ENCODE measurements at places on chromosomes 3 and 15.
A peak's percentile ranks its signal among the peaks of the same experiment; 100 is the strongest.

- DNase-seq, result no peak
Measured at GRCh38 chr3:195058336-195059005, 212.5 kb downstream of the XXYLT1 start.

- no peak for DNase-seq
Measured at GRCh38 chr3:9808345-9809037, 1.6 kb upstream of the TTLL3 start.

DNA sequence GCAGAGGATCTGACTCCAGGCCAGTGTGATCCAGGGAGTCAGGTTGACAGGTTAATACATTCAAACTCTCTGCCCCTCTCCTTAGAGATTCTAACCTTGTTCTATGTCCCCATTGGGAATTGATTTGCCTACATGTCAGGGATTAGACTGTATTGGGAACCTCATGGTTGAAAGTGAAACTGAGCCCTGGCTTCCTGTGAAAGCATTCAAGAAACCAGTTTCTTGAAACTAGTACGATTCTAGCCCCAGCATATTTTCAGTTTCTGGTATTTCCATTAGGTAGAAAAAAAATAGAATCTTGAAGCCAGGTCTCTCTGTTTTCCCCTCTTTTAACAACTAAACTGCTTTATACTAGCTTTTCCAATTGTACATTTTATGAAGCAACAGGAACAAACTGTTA lies 140.4 kb upstream of the ABI3BP start:
- no peak for DNase-seq

DNA sequence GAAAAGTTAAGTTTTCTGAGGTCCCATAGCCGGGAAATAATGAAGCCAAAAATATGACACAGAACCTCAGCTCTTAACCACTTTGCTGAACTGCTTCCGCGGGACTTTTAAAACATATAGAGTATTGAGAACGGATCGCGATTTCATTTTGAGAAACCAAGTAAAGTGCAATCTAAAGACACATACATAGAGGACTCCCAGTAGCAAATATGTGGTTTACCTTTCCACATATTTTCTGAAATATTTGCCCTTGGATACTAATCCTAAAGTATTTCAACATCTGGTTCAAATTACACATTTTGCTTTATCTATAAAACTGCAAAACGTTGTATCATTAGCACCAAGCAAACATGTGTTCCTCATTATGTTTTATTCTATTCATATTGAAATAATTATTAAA lies 776.5 kb downstream of the ROBO2 start:
- DNase-seq, result no peak

GRCh38 chr3:177419904-177420601 lies 222.8 kb upstream of the TBL1XR1 start:
- no peak for DNase-seq

DNA sequence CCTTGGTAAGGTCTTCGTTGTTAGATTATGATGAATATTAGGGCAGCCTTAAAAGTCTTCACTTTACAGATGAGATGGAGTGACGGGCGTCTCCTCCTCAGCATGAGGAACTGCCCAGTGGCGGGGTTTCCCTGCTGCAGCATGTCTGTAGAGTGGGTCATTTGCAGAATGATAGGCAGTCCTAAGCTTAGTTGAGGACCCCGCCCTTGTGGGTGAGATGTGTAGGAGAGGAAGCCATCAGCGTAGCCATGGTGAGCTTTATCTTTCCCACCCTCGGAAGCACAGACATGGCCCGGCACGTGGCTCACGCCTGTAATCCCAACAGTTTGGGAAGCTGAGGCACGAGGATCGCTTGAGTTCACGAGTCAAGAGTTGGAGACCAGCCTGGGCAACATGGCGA lies 877 bp downstream of the NIT2 start:
- DNase-seq, result peak; percentile 19

DNA sequence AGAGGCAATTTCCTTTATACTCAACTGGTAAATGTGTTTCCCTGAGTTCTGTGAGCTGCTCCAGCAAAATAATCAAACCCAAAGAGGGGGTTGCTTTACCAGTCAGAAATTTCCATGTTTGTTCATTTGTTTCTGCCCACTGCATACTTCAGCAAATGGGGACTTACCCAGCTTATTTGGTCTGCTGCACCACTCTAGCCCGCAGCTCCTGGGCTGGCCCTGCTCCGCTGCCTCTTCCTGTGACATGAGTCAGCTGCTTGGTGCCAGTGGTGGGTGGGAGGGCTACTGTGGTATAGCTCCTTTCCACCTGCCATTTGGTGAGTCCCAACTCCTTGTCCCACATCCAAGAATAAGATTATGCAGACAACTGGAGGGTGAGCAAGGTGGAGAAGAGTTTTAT lies 644.2 kb downstream of the MCTP2 start:
- no peak for DNase-seq

DNA sequence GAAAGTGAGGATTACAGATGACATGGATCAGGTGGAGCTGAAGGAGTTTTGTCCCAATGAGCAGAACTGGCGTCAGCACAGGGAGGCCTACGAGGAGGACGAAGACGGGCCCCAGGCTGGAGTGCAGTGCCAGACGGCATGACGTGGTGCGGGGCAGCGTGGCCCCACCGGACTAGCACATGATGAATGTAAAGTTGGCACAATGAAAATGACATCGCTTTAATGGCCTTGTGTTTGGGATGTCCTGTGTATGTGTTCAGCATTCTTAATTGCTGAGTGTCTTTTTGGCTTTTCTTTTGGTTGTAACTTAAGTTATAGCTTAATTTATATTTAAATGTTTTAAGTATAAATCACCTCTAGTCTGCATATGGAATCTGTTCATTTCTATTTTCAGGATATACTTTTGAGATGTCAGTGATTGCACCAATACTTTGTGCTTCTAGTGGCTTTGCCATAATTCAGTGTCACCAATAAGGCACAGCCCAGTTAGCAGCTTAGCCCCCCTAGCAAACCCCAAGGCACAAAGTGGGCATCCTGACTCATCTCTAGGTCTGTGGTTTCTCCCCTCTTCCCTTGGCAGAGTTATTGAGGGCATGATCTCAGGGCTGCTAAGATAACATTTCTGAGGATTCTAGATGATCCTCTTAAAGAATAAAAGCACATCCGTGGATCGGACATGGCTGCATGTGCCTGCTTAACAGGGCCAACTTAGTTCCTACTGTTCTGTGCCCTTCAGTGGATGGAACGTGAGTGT lies 16.1 kb downstream of the DNAJA4 start:
- no peak for DNase-seq

- no peak for DNase-seq
Measured at GRCh38 chr3:869734-870133, 223.1 kb upstream of the CNTN6 start.

GRCh38 chr15:51492528-51492927 lies 130.0 kb downstream of the DMXL2 start:
- no peak for DNase-seq

DNA sequence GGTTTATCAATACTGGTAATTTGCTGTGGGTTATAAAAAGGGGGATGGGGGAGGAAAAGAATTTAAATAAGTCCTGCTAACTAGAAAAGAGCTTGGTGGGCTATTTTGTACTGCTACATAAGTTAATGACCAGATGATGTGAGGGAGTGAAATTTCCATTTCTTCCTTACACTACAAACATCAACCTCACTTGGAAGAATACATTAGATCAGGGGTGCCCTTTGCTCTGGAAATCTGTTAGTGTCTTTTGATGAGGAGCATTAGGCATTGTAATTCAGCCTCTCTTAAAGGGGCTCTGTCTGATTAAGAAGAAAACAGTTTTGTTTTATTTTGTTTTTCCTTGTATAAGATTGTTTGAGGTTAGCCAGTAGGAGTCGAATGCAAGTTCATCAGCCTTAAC lies 576.4 kb upstream of the TBL1XR1 start:
- no peak for DNase-seq

DNA sequence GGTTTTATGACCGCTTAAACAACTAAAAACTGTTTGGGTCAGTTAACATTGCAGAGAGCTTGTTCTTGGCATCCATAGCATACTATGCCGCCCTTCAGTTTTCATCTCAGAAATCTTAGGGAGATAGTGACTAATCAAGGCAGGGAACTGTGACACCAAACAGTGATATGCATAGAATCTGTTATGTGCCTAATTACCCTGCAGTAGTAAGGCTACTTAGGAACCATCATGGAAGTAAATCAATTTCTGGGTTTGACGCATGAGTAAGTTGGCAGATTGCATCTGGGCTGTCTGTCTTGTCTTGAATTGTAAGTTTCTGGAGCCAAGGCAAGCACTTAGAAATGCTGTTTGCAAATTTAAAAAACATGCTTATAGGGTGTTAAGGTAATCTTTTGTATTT lies 22.5 kb downstream of the KCTD6 start:
- DNase-seq, result no peak

GRCh38 chr15:64571857-64572291 lies 111.5 kb downstream of the ZNF609 start:
- DNase-seq, result no peak

GRCh38 chr3:173465112-173465511 lies 67.6 kb downstream of the NLGN1 start:
- DNase-seq, result no peak

GRCh38 chr3:54408328-54408727 lies 286.0 kb downstream of the CACNA2D3 start:
- no peak for DNase-seq

GRCh38 chr15:96553931-96554330 lies 223.4 kb downstream of the NR2F2 start:
- no peak for DNase-seq

DNA sequence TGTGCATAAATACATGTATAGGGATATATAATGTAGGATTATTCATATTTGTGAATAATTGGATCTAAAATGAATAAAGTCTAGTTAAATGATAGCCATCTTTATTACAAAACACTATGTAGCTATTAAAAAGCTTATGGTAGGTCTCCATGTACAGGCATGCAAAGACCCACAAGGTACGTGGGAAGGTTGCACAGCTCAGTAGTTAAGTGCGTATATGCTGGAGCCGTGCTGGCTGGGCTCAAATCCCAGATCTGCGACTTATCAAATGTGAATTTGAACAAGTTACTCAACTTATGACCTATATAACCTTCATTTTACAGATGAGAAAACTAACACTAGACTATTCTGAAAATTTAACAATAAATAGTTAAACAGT lies 100.6 kb downstream of the MYH15 start:
- no peak for DNase-seq

GRCh38 chr3:141386126-141386488 lies 17.8 kb downstream of the ZBTB38 start:
- DNase-seq, result no peak

GRCh38 chr3:64300790-64301423 lies 75.6 kb upstream of the PRICKLE2 start:
- DNase-seq, result no peak

GRCh38 chr3:61637088-61638051 lies 76.0 kb downstream of the PTPRG start:
- DNase-seq, result peak; percentile 17

DNA sequence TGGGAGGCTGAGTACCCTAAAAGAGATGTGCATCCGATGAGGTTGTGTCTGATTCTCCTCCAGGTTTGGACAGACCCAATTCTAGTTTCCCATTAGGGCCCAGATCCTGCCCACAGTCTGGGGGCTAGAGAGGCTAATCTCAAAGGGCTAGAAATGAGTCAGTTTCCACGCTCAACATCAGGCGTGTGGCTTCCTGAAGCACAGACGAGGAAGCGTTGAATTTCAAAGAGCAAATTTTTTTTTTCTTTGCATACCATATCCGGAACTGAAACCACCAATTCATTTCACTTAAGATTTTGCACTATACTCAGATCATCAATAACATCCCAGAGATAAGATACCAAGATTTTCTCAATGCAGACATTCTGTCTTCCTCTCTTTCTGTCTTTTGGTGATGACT lies 173.8 kb upstream of the BCL6 start:
- DNase-seq, result no peak

GRCh38 chr15:43519196-43519595 lies 1.8 kb downstream of the MAP1A start:
- DNase-seq, result no peak

- DNase-seq, result no peak
Measured at GRCh38 chr3:140910860-140911259, 30.8 kb upstream of the SLC25A36 start.

DNA sequence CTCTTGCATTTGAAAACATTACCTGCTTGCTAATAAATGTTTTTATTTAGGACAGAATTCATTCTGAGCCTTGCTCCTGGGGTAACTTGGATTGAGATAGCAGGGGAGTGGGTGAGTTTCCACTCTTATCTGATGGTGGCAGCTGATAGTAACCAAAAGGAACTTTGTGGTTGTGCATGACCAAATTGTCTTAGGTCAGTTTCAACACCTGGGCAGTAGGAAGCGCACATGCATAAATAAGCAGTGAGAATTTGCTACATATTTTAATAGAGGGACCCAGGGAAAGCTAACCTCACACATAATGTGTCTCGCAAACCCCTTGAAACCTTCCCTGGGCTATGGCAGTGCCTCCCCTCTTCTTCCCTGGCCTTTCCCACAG lies 65.4 kb upstream of the XCR1 start:
- no peak for DNase-seq

- DNase-seq, result no peak
Measured at GRCh38 chr3:67688231-67688630, 33.8 kb upstream of the SUCLG2 start.

- DNase-seq, result no peak
Measured at GRCh38 chr3:50651920-50652529, 22.7 kb upstream of the DOCK3 start.

DNA sequence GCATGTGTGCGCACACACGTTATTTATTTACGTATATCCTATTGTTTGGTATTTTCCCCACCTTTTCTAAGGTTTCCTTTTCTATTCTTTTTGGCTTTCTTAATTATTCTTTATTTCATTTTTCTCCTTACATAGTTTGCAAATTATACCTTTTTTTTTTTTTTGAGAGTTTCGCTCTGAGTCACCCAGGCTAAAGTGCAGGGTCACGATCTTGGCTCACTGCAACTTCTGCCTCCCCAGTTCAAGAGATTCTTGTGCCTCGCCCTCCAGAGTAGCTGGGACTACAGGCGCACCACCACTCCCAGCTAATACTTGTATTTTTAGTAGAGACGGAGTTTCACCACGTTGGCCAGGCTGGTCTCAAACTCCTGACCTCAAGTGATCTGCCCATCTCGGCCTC lies 20.0 kb upstream of the CILP start:
- DNase-seq, result no peak

GRCh38 chr15:27675571-27675970 lies 423.5 kb downstream of the OCA2 start:
- no peak for DNase-seq

DNA sequence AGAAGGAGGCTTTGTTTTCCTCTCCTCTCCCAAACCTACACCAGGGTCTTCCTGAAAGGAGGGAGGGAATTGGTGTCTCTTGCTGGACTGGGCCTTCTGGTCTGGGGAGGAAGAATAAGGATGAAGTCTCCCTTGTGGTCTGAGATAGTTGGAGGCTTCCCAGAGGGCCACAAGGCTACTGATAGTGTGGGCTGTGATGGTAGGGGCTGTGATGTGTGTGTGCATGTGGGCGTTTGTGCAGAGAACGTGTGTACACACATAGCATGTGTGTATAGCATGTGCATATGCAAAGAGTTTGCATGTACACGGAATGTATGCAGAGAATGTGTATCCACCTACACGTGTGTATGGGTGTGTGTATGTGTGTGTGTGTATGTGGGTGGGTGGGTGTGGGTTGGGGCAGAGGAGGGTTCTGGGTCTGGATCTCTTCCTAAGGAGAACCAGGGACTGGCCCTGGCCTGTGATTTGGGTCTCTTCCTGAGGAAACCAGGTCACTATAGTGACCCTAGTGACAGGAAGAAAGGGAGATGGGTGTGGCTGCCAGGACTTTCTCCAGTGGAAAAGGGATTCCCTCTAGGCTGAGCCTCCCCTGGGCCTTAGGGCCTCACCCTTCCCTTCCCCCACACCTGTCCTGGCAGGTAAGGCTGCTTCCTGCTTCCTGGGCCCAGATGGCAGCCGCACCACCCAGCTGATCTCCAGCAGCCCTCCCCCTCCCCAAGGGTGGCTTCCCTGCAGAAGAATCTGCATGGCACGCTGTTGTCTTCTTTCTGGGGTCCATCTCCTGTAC lies 1.7 kb downstream of the FLNB start:
- DNase-seq, result no peak
